ENCODE measurements at places on chromosomes 4 and X.

DNA sequence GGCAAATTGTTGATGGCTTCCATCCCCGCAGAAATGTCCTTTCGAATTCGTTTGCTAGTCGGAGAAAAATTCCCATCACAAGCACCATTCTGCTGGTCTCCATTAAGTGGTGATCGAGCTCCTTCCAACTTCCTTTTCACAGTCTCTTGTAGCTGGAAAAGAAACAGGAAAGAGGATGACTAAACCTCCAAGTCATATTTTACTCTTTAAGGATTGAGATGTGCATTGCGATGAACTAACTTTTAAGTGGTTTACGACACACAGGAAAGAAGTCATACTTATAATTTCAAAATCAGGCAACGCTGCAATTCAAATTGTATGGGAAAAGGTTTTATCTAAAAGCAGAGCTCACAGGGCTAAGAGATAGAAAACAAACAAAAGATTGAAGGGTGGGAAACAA is 225.2 kb downstream of the MGST2 start:
- no peak for DNase-seq

GRCh38 chr4:153295131-153295755 is 49.2 kb upstream of the MND1 start:
- no peak for DNase-seq

DNA sequence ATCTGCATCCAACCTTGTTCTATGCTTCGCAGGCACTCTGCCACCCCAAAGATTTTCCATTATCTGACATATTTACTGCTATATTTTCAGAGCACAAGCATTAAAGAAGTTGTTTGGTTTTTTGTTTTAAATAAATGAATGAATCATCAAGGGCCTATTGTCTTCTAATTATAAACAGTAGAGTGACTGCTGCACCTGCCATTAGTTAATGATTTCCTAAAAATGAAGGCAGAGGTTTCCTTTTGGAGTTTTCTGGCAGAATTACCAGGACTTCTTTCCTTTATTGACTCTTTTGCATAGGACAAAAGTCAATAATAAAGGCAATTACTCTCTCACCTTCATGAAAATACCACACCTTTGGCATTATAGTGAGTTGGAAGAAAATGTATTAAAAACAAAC is 238.1 kb downstream of the INPP4B start:
- no peak for DNase-seq

- no peak for DNase-seq
Observed at GRCh38 chr4:148955564-148956297, 513.5 kb upstream of the NR3C2 start.

DNA sequence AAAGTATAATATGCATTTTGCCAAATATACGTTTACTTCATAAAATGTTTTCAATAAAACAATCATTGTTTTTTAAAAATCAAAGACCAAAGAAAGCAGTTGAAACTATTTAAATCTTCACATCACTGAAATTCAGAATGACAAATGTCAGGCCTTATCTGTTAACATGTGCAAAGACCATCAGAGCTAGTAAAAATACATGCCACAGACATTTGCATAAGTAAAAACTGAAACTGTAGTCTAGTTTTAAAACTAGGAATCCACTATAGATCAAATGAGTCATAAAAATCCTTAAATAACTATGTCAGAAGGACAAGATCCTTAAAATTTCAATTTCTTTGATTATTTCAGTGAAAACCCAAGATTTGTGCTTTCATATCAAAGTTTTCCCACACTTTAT is 24.8 kb downstream of the KLHL15 start:
- no peak for DNase-seq

GRCh38 chrX:134460005-134460861 is at the start of gene HPRT1:
Gene HPRT1 (plus strand): TSS chrX:134460165. CDS start chrX:134460312, 147 bp downstream.
- DNase-seq: peak; percentile 83

- no peak for DNase-seq
Observed at GRCh38 chr4:30716681-30717207, 3.4 kb upstream of the PCDH7 start.

DNA sequence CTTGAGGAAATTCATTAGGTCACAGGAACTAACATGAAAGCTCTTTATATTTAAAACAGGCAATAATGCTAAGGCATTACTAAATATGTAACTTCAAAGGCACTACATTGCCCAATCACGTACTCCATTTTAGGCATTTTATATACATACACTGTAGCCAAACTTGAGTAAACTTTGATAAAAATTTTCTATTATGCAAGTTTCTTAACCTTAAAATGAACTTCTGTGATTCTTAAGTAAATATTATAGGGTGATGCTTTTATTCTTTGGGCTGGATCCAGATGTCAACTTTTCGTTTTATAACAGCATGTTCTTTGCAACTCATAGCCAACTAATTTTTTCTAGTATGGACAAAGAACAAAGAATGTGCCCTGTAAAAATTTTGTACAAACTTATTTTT is 28.3 kb upstream of the MAP9 start:
- no peak for DNase-seq

- no peak for DNase-seq
Observed at GRCh38 chrX:69369999-69370398, 134.1 kb upstream of the NALF2 start.

- DNase-seq: no peak
Observed at GRCh38 chr4:138037696-138038095, 204.5 kb downstream of the SLC7A11 start.

GRCh38 chr4:41174444-41174843 is 39.9 kb downstream of the APBB2 start:
- no peak for DNase-seq

GRCh38 chr4:90419124-90419711 is 292.0 kb downstream of the CCSER1 start:
- DNase-seq: peak; percentile 9

- no peak for DNase-seq
Observed at GRCh38 chr4:6275898-6276806, 6.5 kb downstream of the WFS1 start.

GRCh38 chr4:99950913-99951254 is 809 bp upstream of the H2AZ1 start:
- no peak for DNase-seq

DNA sequence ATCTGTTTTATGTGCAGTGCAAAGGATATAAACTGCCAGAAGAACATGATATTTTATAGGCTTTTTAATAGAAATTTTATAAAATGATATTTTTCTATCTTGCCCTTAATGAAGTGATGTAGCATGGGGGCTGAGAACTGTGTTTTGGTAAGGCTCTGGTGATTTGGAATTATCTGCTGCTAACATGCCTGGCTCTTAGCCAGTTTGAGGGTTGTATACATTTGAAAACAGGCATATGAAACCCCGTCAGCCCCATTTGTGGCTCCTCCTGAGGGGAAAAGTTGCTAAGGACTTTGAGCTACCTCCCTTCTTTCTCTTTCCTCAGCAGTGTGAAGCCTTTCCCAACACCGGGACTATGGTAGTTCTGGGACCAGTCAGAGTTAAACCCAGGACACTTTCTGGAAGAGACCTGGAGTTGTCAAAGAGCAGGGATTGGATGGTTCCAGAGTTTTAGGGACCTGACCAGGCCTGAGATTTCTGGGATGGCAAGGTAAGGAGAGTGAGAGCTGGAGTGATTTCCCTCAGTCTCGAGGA is 4.7 kb downstream of the SFRP2 start:
- DNase-seq: no peak

DNA sequence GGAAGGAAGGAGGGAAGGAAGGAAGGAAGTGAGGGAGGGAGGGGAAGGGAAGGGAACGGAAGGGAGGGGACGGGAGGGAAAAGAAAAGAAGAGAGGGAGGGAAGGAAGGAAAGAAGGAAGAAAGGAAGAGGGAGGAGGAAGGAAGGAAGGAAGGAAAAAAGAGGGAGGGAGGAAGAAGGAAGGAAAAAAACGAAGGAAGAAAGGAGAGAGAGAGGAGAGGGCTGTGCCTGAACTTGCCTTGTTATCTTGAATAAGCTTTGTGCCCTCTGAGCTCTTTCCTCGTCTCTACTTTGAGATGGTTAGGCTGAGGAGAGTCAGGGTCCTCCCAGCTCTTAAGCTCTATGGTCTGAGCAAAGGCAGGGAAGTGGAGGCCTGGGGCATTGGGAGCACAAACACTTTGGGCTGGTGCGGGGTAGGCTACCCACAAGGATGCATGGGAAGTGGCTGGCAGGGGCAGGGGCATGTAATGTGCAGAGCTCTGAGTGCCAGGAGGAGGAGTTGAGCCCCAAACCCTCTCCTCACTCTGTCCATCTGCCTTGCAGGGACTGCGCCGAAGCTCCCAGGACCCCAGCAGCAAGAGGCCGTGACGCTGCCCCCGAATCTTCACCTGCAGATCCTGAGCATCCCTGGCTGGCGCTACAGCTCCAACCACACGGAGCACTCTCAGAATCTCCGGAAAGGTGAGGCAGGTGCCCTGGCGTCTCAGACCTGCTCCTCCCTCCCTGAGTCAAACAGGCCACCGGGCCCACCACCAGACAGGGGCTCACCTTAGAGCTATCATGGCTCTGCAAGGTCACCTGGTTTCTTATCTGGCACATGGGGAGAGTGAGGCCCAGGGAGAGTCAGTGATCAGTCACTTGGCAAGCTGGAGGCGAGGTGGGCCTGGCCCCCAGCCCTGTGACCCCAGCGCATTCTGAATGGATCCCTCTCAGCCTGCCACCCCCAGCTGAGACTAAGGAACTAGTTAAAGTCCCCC is 26.5 kb upstream of the MRFAP1 start:
- DNase-seq: no peak

DNA sequence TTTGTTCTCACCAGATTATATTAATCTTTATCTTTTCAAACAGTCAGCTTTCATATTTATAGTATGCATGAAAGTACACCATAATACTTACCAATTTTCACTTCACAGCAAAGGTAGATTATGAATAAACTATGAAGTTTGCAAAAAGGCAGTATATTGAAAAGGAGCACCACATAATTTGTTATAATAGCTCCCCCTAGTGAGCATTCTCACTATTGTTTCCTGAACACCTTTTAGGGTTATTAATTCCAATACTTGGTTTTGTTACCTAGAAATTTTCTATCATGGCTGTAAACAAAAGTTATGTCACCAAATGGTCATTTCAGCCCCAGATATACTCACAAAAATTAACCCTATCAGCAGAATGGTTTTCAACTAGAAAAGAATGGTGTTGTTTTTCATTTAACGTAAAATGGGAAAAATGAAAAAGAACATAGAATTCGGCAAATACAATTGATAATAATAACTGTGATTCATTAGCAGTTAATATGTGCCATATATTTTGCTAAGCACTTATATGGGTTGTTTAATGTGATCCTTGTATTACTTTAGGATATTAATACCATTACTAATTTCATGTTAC is 30.2 kb upstream of the NKX6-1 start:
- peak; percentile 35 for DNase-seq

DNA sequence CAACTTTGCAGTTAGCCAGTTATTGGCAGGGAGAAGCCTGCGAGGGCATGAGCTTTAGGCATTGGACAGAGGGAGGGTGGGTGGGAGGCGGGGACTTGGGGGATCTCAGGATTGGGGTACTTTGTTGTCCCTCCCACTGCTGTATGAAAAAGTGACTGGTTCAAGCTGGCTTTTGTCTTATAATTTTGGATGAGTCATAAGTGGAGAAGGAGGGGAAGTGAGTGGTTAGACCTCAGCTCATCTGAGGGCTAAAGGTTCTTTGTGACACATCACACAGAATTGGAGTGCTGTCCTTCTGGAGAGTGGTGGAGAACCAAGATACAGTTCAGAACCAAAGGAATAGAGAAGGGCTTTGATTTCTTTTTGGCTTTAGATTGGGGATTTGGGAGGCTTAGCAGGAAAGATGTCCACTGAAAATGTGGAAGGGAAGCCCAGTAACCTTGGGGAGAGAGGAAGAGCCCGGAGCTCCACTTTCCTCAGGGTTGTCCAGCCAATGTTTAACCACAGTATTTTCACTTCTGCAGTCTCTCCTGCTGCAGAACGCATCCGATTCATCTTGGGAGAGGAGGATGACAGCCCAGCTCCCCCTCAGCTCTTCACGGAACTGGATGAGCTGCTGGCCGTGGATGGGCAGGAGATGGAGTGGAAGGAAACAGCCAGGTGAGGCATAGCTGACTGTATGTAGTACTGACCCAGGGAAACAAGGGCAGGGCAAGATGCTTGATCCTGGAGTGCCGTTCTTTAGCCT is at the start of gene SLC4A4:
TSS of gene SLC4A4 (plus strand) at position 175 of the 748 bp plus-strand sequence.
- peak; percentile 7 for DNase-seq

- no peak for DNase-seq
Observed at GRCh38 chrX:40157228-40158035, 59.7 kb upstream of the BCOR start.

- DNase-seq: no peak
Observed at GRCh38 chr4:26782168-26782829, 78.3 kb upstream of the STIM2 start.

DNA sequence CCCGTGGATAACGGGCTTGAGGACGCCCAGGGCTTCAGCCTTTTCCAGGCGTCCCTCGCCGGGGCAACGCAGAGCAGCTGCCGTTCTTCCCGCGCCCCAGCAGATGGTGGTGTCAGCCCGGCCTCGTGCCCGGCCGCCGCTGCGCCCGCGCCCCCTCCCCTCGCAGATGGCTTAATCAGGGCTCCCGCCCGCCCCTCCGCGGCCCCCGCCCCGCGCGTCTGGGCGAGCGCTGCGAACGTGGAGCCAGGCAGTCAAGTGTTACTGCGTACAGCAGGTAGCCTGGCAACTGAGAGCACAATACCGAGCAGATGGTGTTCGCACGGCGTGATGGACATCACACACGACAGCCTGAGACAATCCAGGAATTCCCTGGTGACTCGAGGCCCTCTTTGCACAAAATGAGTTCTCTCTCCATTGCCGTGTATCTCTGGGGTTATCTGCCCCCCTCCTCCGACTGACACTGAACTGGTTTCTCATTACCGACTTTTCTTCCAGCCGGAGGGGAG is 69.3 kb downstream of the MGST2 start:
- DNase-seq: peak; percentile 33

DNA sequence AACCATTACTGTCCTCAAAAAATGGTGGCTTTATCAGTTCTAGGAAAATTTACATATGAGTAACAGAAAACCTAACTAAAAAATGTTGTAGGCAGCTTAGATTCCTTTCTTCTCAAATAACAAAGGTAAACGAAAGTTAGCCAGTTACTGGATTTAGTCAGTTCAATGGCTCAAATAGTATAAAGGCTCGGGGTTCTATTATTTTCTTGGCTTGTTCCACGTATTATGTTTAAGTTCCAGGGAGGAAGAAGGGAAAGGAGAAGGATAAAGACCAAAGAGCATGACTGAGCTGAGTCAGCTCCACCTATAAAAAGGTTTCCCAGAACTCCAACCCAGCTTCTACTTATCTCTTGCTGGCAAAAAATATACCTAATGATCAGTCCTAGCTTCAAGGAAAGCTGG is 41.0 kb upstream of the MAB21L2 start:
- no peak for DNase-seq

DNA sequence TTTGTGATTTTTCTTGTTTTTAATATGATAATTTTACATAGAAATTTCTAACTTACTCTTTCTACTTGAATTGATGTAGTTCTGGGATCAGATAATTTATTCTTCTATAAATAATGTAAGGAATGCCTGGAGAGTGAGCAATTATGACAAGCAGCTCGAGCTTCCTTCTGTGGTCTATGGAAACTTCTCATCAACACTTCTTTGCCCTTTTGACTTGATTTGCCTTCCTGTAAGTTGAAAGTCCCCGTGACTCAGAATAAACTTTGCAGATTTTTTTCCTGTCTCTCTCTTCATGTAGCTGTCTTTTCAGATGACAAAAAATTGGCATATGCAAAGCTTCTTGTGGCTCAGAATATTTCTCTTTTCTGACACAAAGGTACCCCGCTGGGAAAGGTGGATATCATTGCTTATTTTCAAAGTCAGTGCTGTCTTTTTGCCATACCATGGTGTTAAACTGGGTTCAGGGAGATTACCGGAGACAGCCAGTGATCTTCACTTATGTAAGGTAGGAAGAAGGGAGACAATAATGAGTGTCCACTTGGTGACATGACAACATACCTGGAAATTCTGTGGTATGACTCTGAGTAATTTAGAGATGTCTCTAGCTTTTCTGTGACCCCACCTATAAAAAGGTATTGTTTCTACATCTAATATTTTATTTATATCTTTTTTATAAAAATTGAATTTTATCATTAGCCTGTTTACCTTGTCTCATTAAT is 278.6 kb upstream of the GNPDA2 start:
- no peak for DNase-seq

Measured in CD4-positive, alpha-beta T cell treated with Interleukin-21 for 1 hour (primary cell).